Aorta (tissue), 5 donors: ENCODE measurements at places on chromosomes 6 and 20.

DNA sequence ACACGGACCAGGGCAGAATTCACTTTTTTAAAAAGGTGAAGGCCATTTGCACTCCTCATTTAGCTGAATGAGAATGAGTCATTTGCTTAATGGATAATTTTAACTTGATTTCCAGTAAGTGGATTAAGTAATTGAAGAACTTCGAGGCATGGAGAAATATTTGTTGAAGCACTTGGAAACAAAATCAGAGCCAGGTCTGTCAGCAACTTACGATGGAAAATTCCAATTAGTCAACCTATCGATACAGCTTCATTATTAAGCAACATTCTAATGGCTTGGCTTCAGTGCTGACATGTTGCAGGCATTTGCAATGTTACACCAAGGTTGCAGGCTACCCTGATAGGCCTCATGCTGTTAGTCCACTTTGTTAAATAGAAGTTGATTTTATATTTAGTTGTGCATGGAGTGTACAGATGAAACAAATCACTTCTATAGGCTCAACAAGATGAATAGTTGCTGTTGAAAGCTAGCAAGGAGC lies 423.5 kb upstream of the SLC35B3 start:
- DNase-seq, result no peak

DNA sequence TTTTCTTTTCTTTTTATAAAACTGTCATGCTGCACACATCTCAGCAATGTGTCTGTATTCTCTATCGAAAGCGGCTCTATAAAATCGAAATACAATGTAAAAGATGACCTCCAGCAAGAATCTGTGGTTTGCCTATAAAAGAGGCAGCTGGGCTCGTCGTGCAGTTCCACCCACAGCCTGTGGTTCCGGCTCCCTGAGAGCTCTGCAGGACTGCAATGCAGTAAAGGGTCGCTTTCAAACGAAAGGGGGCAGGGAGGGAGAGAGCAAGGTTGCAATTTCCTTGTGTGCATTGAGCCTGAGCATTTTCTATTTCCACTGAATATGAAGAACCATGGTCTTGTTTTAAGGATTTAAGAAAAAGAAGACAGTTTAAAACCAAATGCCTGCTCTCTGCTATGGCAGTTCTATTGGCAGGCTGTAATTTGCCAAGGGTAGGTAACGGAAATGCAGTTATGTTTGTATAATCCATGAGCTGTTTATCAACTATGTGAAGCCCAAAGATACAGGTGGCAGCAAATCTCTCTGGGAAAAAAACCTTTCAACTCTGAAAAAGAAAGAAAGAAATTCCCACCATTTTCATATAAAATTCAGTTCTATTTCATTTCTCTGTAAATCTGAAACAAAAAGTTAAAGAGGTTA lies 236.5 kb downstream of the HACE1 start:
- DNase-seq, result no peak

- peak; percentile 74 for DNase-seq
These were observed 6.7 kb downstream of the SNAI1 start for GRCh38 chr20:49989234-49990065.

DNA sequence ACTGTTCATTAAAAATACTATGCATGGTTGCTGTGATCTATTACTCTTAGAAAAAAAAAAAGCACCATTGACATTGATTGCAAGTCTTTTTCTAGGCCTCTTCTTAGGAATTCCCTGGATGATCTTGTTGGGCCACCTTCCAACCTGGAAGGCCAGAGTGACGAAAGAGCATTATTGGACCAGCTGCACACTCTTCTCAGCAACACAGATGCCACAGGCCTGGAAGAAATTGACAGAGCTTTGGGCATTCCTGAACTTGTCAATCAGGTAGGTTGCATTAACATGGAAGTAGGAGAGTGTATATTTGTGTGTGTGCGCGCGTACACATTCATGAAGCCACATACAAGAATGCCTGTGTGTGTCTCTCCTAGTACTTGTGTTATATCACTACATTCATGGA lies 140.4 kb downstream of the NCOA3 start:
- DNase-seq, result no peak

DNA sequence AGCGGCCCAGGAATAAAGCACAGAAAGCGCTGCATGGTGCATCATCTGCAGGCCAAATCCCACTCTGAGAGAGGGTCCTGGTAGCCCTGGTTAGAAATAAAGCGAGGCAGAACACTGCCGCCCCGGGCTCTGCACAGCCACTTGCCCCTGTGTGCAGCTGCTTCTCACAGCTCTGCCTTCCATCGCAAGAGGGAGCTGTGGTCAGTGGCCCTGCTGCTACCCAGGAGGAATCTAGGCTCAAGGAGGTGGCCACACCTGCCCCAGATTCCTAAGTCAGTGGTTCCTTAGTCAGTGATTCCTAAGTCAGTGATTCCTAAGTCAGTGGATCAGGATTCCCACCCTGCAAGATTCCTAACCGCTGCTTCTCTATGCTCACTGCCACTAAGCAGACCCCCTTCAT lies 8.8 kb downstream of the CDH4 start:
- no peak for DNase-seq

GRCh38 chr6:42762950-42763349 lies 17.0 kb upstream of the TBCC start:
- DNase-seq, result no peak

DNA sequence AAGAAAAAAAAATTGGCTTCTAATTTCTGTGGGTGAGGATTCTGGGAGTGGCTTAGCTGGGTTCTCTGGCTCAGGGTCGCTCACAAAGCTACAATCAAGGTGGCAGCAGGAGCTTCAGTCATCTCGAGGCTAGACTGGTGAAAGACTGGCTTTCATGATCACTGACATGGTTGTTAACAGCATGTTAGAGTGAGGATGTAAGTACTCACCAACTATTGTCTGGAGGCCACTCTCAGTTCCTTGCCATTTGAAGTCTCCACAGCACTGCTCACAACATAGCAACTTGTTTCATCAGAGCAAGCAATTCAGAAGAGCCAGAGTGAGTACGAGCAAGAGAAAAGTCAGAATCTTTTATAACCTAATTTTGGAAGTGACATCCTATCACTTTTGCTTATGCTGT lies 145.7 kb upstream of the PRSS16 start:
- no peak for DNase-seq

- no peak for DNase-seq
These were observed 255.0 kb downstream of the NRN1 start for GRCh38 chr6:5751525-5752390.
